NCI-H82 (cell line): ENCODE measurements at places on chromosomes 12 and 14.

GRCh38 chr12:15428632-15429031 lies 106.3 kb downstream of the PTPRO start:
- no peak for DNase-seq

GRCh38 chr12:28308891-28309290 lies 118.6 kb downstream of the CCDC91 start:
- DNase-seq: no peak

DNA sequence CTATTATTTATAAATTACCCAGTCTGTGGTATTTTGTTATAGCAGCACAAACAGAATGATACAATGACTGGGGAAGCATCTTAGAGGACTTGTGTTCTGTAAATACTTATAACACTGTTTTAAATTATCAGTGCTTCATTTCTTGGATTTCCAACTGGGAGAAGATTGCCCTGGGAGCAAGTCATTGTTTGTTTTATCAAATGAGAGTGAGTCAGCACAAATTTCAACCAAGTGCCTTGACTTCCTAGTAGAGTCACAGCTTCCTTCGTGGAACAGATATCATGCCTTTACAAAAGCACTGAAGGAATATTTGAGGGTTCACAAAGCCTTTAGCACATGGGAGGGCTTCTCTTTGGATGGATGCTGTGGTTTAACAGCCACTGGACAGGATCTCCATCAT lies 234.1 kb downstream of the KTN1 start:
- no peak for DNase-seq

DNA sequence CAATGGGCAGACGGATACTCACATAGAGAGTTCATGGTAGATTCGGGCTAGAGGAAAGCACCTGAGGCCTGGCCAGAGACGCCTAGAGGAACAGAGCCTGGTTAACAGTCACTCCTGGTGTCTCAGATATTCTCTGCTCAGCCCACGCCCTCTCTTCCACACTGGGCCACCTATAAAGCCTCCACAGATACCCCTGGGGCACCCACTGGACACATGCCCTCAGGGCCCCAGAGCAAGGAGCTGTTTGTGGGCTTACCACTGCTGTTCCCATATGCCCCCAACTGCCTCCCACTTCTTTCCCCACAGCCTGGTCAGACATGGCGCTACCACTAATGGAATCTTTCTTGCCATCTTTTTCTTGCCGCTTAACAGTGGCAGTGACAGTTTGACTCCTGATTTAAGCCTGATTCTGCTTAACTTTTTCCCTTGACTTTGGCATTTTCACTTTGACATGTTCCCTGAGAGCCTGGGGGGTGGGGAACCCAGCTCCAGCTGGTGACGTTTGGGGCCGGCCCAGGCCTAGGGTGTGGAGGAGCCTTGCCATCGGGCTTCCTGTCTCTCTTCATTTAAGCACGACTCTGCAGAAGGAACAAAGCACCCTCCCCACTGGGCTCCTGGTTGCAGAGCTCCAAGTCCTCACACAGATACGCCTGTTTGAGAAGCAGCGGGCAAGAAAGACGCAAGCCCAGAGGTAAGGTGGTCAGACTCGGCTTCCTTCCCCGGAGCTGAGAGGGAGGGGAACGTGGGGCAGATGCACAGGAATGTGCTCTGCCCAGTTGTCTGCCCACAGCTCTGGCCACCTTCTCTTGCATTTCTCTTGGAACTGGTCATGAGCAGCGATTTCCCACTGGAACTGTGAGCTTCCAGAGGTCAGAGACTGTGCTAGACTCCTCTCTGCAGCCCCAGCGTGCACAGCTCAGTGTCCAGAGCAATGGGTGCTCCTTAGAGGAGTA lies at the start of gene CD4:
CD4 (plus strand) TSS at position 557 of the 953 bp plus-strand sequence. CDS start 10,611 bp downstream, outside the sequence.
- no peak for DNase-seq

GRCh38 chr12:91772411-91772810 lies 373.2 kb downstream of the BTG1 start:
- DNase-seq: no peak

DNA sequence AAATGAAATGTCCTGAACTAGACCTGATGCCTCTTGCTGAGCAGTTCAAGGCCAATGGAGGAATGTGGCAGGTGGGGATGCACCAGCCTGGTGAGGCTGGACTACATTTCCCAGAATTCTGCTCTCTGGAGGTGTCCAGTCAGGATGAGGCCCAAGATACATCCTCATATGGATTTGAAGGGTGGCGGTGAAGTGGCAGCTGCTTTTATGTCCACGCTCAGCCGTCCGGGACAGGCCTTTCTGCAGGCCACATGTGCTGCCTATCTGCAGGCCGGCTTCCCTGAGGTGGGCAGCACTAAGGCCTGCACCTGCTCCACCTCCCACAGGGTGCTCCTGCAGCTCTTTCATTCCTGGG lies 230.2 kb downstream of the BCL11B start:
- no peak for DNase-seq

- no peak for DNase-seq
These were observed 119.5 kb downstream of the VEZT start for GRCh38 chr12:95337146-95337545.

- DNase-seq: peak; percentile 70
These were observed 6.0 kb downstream of the FBXW8 start for GRCh38 chr12:116916714-116917114.
